ENCODE measurements at places on chromosomes 6 and 20.

DNA sequence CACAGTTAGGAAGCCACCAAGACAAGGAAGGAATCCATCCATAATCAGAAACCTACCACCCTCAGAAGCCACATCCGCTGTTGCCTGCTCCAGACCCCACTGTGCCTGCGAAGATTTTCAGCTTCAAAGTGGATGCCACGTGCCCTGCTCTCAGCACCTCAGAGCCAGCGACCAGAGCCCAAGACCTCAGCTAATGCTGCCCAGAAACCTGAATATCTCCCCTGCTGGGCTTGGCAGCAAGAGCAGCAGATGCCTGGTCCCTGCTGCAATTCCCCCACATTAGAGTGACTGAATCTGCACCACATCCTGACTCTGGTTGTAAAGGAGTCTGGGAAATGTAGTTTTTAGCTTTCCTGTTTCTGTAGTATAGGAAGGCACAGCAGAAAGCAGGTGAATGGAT lies 10.7 kb upstream of the ULBP3 start:
- DNase-seq = no peak

DNA sequence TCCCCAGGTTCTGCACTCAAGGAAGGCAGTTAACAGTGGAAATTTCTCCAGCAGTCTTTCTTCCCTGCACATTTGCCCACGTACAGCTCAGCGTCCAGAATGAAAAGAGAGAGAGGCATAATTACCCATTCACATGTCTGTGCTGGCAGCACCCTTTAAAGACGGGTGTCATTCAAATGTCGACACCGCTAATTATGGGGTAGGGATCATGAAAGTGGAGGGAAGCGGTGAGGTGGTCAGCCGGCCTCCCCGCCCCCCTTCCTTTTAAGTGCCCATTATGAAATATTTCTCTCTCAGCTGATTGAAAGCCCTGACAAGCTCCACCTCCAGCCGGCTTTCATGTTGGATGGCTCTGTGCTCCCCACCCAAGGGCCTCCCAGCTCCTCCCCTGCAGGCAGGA lies 246.1 kb downstream of the BMP7 start:
- DNase-seq = no peak

GRCh38 chr20:58883241-58883691 lies 30.8 kb downstream of the GNAS start:
- DNase-seq = no peak

DNA sequence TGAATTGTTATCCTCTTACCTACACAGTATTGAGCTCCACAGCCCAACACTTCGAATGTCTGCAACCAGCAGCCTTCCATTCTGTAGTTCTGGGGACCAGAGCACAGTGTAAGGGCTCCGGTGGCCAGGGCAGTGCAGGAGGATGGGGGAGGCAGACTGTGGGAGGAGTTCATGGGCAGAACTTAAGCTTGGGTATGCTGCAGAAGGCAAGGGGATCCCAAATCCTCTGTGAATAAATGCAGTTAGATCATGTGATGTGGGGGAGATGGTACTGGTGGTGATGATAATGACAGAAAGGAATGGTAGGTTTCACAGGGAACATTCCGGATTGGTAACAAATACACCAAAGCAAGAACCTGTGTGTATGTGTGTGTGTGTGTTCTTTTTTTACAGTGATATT lies 26.5 kb upstream of the CNKSR3 start:
- DNase-seq = no peak

GRCh38 chr20:58349570-58349969 lies 39.5 kb upstream of the VAPB start:
- DNase-seq = no peak

DNA sequence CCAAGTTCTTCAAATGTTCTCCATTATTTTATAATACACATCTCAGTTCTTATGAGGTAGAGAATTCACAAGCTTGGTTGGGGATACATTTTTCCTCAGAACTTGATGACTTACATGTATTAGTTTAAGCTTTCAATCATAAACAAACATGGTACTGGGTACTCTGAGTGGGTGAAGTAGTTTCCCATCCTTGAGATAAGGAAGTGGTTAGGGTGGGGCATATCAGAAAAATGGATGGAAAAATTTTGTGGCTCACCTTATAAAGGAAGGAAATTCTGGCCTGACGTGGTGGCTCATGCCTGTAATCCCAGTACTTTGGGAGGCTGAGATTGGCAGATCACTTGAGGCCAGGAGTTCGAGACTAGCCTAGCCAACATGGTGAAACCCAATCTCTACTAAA lies 52.0 kb downstream of the CD164 start:
- DNase-seq = no peak

DNA sequence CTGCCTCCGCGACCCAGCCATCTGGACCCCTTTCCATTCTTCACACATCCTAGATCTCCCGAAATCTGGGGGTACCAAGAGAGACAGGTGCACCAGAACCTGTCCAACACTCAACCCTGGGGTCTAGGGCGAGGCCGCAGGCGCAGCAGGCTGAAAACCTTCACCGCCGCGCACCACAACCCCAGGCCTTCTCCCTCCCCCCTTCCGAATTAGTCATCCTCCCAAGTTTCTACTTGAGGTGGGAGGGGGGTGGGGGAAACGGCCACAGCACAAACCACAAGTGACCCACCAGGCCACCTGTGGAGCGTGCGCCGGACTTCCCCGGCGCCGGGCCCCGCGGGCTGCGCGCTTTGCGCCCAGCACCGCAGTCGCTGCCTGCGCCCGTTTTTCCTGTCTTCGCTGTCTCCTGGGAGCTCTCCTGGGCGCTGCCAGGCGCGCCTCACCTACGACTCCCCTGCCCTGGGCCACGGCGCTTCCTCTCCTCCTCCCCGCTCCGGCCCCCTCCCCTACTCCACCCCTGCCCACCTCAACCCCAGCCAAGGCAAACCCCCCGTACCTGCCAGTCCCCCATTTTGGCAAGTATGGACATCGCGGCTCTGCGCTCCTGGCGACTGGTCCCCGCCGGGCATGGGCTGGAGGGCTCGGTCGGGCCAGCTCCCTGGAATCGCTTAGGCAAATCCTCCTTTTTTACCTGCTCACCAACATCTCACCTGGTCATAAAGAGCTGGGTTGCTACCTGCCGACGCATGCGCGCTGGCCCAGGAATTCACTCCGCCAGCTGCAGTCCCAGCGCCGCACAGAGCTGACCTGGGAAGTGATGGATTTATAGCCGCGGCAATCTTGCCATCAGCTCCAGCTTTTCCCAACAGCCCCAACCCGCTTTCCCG lies 4.2 kb upstream of the TFAP2A start:
- DNase-seq = no peak

DNA sequence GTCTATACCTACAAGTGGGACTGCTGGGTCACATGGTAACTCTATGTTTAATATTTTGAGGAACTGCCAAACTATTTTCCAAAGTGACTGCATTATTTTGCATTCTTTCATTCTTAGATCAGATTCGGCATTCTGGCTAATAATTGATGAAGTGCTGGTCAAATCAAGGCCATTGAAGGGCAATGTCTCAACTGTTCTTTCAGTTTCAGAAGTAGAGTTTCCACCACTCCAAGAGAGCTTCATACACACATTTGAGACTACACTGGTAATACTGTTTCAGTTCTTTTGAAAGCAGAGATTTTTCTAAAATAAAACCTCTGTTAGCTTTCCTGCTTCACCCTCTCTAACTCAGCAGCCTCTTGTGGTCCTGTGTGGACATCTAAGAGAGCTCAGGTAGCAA lies 154.5 kb downstream of the CFAP61 start:
- DNase-seq = no peak

DNA sequence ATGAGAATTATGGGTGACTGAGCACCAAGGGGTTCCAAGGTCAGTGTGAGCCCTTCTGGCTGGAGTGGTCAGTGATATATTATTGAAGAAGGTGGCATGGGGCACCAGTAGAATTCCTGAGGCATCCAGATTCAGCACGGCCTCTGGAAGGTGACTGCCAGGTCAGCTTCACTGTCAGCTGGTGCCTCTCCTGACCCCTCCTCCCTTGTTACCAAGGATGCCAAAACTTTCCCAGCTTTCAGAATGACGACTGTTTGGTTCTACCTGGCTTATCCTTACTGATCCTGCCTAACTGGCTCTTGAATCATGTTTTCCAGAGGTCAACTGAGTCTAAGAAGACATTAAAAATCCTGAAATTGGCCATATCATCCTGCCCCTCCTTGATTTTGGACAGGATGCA lies 189.2 kb upstream of the AGPAT4 start:
- no peak for DNase-seq

GRCh38 chr6:118618676-118619377 lies 32.6 kb downstream of the CEP85L start:
- no peak for DNase-seq

GRCh38 chr20:29876911-29877285 lies 1380.6 kb upstream of the DEFB115 start:
- DNase-seq = no peak

- no peak for DNase-seq
Observed at GRCh38 chr6:43987838-43988439, 139.3 kb downstream of the MRPL14 start.

GRCh38 chr20:39252035-39252434 lies 289.9 kb downstream of the DHX35 start:
- DNase-seq = no peak

DNA sequence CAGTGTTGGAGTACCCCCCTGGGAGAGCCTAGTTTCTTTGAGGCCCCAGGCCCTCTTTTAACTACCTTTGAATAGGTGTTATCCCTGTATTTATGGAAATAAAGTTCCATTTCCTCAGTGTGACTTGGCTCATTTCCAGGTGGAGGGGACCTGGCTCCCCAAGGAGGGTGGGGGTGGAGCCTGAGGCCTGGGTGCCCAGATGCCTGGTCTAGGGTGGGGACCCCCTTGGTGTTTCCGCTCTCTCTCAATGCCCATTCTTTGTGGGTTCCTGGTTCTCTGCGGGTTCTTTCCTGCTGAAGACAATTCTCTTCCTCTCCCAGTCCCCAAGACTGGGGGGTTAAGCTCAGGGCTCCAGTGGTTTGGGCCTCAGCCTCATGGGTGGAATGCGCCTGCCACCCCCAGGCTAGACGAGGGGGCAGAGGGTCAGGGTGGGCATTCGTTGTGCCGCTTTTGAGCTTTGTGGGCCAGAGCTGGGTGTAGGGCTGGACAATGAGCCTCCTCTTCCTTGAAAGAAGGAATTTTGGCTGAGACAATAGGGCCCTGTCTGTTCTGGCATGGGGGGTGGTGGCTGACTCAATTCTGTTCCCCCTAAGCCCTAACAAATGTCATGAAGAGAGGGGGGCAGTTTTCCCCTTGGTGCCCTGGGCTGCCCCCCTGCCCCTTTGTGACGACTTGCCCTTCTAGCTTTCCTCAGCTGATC lies 686 bp upstream of the EGFL8 start:
- DNase-seq = no peak

GRCh38 chr6:139256087-139256486 lies 35.7 kb downstream of the TXLNB start:
- no peak for DNase-seq
